ENCODE measurements at places on chromosomes 4 and X.

DNA sequence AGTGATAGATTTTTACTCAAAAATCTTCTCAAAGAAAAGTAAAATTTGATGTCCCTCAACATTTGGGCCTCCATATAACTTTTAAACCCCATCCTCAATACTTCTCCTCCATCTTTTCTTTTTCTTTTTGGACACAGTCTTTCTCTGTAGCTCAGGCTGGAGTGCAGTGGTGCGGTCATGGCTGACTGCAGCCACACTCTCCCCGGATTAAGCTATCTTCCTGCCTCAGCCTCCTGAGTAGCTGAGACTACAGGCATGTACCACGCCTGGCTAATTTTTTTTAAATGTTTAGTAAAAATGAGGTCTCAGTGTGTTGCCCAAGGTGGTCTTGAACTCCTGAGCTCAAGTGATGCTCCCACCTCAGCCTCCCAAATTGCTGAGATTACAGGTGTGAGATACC, 33.1 kb downstream of the KDM6A start:
- DNase-seq = no peak

- DNase-seq = no peak
Observed at GRCh38 chrX:98962996-98963395, 1447.1 kb downstream of the PCDH19 start.

DNA sequence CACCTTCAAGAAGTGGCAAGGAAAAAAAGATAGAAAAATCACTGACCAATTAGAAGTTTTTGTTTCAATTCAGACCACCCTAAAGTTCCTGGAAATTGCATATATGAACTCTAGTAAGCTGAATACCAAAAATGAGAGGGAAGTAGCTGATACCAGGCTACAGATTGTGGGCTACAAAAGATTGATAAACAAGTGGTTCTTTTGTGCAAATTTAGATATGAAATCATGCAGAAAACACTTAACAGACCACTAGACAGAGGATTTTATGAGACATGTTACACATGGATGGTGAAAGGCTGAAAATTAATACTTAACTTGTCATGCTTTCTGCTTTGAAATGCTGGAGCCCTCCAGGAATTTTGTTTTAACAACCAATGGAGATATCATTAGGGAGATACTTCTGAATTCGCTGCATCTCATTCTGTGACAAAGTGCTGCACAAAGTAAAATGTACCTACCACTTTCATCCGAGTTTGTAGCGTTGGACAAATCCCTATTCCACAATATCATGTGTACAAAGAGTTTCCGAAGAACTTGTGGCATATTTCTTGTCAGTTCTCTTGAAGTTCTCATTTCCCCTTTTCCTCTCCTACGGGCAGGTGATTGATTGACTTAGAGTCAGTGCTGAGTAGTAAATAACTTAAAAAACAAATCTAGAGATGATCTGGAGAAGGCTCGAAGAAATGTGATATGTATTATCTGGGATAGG, 235.0 kb downstream of the PALLD start:
- DNase-seq = no peak

GRCh38 chr4:37594099-37594498, 92.1 kb downstream of the RELL1 start:
- no peak for DNase-seq

- no peak for DNase-seq
Observed at GRCh38 chr4:145954924-145955339, 16.3 kb upstream of the ZNF827 start.

- no peak for DNase-seq
Observed at GRCh38 chr4:17688011-17688441, 73.6 kb downstream of the MED28 start.

GRCh38 chr4:20318909-20319277, 67.2 kb downstream of the SLIT2 start:
- DNase-seq = no peak

DNA sequence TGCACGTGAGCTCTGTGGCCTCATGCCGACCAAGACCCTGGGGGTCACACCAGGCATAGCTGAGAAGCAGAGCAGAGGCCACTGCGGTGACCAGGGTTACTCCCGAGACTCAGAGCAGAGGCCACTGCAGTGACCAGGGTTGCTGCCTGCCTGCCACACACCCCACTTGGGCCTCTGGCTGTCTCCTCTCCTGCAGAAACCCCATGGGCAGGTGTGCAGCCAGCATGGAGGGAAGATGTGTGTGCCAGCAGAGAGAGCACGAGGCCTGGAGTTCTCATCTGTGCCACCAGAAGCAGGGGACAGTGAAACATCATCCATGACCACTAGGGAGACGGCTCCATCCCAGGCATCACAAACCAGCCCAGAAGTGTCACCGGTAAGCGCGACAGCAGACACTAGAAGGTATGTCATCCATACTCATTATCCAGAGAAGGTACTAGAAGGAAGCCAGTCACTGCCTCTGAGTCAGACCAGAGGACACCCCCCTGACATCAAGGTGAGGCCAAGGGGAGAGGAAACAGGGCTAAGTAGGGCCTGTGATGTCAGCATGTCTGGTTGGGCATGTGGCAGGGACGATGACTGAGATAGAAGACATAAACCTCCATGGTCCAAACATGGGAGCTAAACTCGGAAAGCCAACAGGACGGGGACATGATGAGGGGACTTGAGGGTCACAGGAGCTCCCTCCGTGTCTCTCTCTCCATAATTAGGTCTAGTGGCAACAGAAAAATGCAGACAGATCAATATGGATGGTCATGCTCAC, 24.2 kb upstream of the SPON2 start:
- DNase-seq = no peak

DNA sequence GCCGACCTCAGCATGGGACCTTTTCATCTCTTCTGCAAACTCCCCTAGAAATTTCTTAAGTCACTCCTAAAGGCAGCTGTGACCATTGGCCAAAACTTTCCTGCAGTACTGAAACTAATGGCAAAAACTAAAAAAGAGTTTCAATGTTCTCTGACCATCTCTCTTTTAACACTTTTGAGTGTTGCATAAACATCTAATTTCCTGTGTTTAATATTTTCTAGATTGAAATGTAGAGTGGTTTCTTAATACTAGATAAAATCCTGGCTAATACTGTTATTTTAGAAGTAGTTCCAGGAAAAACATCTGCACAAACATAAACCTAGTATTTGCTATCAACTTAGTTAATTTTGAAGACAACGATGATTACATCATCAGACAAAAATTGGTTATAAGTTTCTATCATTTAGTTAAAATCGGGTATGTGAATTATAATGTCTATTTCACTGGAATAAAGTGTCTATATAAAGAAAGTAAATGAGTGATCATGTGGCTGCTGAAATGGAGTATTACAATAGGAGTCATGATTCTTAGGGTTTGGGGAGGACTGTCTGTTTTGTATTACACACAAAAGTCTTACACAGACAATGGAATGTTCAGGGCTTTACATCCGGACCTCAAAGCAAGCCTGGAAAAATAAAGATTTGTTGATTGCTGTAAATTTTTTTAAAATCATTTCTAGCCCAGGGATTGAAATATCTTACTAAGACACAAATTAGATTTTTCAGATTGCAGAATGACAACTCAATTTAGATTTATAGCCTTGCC, 1323.4 kb downstream of the C4orf33 start:
- DNase-seq = no peak

DNA sequence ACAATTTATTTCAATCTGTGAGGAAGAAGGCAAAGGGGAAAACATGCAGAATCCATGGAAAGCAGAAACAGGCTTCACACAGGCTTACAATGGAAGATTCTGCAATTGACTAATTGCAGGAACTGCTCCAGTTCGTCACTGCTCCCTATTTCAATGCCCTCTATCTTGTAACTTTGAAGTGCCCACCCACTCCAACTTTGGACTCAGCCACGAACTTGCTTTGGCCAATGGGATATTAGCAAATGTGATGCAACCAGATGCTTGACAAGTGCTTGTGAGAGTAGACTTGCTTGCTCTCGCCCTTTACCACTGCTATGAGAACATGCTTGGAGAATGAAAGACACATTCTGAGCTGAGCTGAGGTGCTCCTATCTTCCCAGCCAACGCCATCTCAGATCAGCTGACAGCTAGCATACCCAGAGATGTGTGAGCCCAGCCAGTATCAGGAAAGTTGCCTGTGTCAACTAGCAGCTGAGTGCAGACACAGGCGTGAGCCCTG, 105.7 kb upstream of the PTCHD1 start:
- no peak for DNase-seq

- DNase-seq = no peak
Observed at GRCh38 chrX:11129534-11130105, 18.5 kb downstream of the HCCS start.

DNA sequence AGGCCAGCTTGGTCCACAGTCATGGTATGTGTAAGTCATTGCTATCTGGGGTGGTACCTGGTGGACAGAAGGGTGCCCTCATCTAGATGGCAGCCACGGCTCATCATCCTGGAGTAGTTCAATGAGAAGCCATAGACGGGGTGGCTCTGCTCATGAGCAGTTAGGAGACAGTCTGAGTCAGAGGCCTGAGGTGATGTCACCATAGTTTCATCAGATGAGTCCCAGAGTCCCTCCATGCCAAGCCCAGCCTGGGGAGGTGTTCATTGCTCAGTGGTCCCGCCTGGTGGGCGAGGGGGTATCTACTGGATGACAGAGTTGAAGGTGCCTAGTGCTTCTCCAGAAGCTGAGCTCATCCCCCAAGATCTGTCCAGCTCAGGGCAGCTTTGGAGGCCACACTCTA, 49.8 kb downstream of the DLG3 start:
- DNase-seq = no peak

GRCh38 chrX:44569122-44569521, 26.5 kb upstream of the FUNDC1 start:
- DNase-seq = no peak

DNA sequence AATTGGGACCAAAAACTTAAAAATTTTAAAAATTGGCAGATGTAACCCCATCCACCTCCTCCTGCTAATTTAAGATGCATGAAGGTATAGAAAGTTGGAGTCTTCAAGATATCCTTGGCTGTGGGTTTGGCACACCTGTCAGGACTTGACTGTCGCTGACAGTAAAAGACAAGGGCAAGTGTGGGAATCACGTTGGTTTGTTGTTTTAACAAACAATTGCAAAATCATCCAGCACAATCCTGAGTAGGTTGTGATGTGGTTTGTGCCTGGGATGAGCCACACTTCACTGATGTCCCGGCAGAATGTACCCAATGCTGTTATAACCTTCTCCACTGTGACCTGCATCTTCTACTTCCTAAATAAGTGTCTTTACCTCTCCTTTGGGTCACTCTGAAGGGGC, 24.0 kb downstream of the HOPX start:
- no peak for DNase-seq

DNA sequence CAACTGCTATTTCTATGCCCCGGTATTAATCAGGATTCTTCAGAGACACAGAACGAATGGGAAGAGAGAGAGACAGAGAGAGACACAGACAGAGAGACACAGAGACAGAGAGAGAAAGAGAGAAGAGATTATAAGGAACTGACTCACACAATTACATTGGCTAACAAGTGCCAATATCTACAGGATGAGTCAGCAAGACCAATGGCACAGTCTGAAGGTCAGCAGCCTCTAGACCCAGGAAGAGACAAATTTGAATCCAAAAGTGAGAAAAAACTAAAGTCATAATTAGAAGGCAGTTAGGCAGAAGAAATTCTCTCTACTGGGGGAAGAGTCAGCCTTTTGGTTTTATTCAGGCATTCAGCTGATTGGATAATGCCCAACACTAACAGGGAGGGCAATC, 187.3 kb downstream of the MAB21L2 start:
- no peak for DNase-seq

DNA sequence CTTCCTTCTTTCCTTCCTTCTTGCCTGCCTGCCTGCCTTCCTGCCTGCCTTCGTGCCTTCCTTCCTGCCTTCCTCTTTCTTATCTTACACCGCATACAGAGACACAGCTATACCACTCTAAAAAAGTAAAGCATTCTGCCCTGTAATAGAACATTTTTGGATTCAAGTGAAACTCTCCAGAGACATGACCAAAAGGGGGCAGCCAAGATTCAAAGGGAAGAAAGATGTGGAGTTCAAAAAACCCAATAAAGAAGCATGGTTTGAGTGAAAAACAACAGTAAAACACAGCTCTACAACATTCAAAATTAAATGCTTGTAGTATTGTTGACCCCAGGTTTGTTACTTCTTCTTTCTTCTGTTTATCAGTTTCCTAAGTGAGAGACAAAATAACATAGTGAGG, 914.9 kb upstream of the PCDH7 start:
- DNase-seq = no peak

DNA sequence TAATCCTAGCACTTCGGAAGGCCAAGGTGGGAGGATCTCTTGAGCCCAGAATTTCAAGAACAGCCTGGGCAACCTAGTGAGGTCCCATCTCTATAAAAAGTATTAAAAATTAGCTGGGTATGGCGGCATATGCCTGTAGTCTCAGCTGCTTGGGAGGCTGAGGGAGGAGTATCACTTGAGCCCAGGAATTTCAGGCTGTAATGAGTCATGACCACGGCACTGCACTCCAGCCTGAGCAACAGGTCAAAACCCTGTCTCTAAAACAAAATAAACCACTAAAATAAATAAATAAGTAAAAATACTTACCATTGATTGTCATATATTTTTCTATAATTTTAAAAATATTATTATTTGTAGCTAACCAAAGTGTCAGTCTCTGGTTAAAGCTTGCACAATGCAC, 315.6 kb upstream of the SMIM31 start:
- DNase-seq = no peak

DNA sequence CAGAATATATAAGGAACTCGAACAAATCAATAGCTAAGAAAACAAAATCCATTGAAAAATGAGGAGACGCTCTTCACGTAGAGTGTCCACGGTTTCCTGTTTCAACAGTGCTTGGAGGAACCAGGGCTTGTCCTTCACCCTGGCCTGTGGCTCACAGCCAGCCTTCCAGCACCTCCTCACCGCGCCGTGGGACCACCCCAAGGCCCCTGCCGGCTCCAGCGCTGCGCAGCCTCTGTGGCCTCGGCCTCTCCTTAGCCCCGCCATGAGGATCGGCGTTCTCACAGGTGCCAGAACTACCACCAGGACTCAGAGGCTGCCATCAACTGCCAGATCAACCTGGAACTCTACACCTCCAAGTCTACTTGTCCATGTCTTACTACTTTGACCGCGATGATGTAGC, 52.5 kb upstream of the CTSO start:
- no peak for DNase-seq

DNA sequence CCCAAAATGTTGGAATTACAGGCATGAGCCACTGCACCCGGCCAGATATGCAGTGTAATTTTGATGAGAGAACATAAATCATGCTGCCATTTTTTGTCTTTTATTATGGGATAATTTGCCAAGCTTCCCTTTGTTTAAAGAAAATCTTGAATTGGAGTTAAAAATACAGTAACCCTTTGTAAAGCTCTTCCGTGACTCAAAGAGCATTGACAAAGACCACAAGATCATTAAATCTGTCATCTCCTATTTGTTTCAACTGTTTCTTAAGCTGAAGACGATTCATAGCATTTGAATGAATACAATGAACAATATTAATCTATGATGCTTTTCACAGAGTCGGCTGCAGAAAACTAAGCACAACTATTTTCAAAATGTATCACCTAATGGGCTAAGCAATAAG, 132.6 kb downstream of the ANAPC4 start:
- no peak for DNase-seq

Measured in stimulated activated effector memory CD8-positive, alpha-beta T cell treated with anti-CD3 and anti-CD28 coated beads, Interleukin-12 subunit alpha, Interleukin-12 subunit beta, amount 100 ng/mL, for 72 hours (primary cell).